ENCODE measurements at places on chromosomes 7 and 10.

GRCh38 chr7:21086688-21087087 is 300.0 kb upstream of the SP8 start:
- no peak for DNase-seq

DNA sequence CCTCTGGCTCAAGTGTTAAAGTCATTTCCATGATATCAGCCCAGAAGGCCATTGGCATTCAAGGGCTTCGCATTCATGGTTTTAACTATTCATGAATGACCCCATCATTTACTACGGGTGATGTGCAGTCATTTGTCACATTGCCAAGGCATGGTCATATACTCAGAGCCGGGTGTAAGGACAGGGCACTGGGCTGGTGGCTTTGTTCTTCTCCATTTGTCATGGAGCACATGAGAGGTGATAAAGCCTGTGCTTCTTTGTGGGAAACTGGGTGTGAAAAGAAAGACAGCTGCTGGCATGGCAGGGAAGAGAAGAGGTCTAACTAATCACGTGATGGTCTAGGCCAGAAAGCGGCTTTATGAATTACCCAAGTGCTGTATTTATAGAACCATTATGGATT is 132.2 kb upstream of the PLXNA4 start:
- DNase-seq, result no peak

GRCh38 chr7:101684983-101685330 is 55.9 kb upstream of the MYL10 start:
- DNase-seq, result no peak

- no peak for DNase-seq
Observed at GRCh38 chr7:105958012-105958411, 5.1 kb upstream of the CDHR3 start.

Data from HAP-1 (cell line).